ENCODE measurements at places on chromosomes 2 and 18. TPM values are rescaled to one million over a fixed set of nuclear protein-coding genes. Genes with fewer than 3 reads are reported as not detected.

The LOXL3 gene
- total RNA-seq = 6.1 TPM

DNA sequence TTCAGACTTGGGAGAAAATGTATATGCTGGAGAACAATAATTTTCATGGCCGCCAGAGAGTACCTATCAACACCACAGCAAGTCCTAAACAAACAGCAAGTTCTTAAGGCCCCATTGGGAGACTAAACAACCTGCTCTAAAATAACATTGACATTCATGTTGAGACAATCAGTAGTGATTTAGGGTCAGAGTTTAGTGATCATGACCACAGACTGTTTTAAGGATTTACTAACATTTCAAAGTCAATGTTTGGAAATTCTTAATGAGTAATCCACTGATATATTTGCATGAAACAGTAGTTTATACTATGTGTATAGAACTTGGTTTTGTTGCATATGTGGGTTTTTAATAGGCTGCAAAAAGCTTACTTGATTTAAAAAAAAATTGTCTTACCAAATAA is 34.7 kb downstream of the RASGRP3 start:
- DNase-seq = no peak

GRCh38 chr2:187079901-187080300 is 230.9 kb upstream of the ZSWIM2 start:
- DNase-seq = no peak

DNA sequence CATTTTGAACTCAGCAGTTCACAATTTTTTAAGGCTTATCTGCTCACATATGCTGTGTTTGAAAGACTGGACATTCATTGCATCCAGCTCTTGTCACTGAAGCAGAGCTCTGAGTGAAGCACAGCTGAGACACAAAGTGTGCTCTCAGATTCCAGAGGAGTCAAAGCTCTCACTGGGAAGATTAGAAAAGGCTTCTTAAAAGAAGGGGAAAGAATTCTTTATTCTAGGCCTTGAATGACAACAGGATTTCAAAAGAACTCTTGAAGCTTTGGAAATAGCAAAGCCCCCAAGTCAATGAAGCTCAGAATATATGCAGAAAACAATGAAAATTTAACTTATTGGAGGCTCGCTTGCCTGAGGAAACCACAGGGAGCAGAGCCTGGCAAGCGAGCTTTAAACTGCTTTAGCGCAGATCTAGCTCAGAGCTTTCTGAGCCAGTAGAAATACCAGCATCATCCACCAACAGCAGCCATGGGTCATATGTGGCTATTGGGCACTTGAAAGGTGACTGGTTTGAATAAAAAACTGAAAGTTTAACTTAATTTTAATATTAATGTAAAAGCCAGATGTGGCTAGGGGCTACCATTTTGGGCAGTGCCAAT is 369.7 kb downstream of the OSR1 start:
- DNase-seq = no peak

GRCh38 chr2:163716101-163716500 is 19.7 kb downstream of the FIGN start:
- no peak for DNase-seq

DNA sequence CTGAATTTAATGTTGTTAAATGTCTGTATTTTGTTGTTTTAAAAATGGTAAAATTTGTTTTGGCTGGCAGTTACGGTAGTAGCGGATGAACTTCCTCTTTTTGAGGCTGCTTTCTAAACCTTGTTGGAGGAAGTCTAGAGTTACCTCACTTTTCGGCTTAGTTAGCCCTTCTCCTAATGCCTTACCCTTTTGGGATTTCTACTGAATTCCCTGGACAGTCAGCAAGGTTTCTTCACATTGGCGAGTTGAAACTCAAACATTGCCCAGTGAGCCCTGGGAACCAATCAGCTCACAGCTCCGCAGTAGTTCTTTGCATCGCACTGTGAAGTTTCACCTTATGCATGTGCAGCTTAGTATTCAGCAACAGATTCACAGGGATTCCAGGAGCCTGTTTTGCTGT is 55.2 kb downstream of the TMEM247 start:
- no peak for DNase-seq

Data from posterior vena cava (tissue), 2 donors.